ENCODE measurements at places on chromosomes 7 and 10.

DNA sequence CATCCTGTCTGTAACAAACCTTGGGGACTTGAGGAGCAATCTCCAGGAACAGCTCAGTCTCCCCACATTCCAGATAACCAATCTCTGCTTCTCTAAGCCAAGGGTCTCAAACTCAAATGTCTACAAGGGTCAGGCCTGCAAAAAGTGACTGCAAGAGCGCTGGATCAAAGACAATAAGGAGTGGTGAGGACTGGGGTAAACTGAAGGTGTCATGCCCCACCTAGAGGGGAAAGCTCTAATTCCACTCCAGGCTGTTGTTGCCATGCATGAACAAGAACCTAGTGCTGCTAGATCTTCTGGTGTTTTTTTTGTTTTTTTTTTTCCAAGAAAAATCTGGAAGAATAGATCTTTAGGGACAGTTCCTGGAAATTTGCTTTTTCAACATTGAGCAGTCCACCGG, 117.9 kb upstream of the MACROH2A2 start:
- DNase-seq: no peak

DNA sequence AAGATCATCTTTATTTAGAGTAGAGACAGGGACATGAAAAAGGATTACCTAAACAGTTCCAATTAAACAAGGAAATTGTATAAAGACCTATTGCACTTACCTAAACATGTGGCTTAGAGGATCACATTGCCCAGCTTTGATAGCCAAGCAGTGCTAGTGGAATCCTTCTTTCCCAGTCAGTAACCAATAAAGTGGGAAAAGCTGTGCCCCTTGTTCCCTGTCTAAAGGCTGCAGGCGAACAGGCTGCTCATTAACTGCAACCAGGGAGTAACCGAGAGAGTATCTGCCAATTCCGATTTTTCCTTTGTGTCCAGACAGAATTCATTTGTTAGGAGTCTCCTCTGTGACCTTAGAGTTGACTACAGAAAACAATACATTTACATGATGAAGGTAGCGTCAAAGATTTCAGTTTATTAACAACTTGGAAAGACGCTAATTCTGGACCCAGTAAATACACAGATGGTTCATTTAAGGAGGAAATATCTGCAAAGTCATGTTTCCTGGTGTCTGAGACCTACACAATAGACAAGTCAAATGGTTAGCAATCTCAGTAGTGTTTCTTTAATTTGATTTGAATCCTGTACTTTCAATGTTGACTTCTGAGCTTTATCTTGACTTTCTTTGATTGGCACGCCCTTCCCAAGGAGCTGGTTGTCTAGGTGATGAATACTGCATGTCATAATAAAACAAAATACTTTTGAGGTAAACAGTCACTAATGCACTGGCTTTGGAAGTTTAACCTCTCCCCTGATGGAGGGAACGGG, 57.3 kb upstream of the MET start:
- no peak for DNase-seq

DNA sequence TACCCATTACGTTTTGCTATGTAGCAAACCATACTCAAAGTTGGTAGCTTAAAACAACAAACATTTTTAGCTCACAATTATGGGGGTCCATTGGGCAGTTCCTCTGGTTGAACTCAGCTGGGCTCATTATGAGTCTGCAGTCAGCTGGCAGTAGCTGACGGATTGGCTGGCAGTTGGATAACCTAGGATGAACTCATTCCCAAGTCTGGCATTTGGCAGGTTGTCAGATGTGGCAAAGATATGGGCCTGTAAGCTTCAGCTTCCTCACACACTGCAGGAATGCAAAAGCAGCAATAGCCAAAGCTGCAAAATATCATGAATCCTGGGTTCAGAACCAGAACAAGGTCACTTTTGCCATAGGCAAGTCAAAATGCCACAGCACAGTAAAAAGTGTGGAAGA, 412.2 kb upstream of the SORCS1 start:
- DNase-seq: no peak

DNA sequence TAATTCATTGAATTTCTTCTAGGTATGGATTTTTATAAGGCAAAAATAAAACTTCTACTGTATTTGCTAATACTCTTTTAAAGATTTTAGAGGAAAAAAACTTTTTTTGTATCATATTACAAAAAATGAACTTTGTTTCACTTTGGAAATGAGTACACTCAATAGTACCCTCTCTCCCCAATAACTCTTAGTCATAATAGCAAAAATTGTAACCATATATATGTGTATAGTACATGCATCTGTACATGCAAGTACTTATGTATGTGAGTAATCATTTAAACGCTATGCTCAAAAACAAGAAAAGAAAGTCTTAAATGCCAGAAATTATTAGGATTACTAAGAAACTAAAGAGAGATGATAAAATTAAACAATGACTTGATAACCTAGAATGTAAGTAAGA, 95.9 kb upstream of the HGF start:
- no peak for DNase-seq

- DNase-seq: no peak
Measured at GRCh38 chr7:82599895-82600294, 156.3 kb upstream of the CACNA2D1 start.

DNA sequence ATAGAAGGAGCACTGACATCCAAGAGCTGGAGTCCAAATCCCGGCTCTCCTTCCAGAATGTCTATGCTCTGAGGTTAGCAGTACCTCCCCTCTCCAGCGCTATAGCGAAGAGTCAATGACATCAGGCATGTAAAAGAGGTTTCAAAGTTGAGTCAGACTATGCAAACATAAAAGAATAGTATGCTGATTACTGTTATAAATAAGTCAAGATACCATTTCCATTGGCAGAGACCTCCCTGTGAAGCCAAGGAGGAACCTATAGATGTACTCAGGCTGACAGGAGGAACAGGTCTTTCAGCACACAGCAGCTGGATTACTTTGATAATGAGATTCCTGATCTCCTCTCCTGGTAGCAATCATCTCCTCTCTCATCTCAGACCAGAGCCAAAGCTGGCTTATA, 103.9 kb upstream of the EFCAB10 start:
- no peak for DNase-seq

GRCh38 chr10:103859161-103860086, 4.0 kb upstream of the SH3PXD2A start:
- no peak for DNase-seq

GRCh38 chr7:149427096-149427680, 33.7 kb downstream of the ZNF777 start:
- DNase-seq: no peak

All from BJ (cell line).